ENCODE measurements at places on chromosomes 2 and 18.

DNA sequence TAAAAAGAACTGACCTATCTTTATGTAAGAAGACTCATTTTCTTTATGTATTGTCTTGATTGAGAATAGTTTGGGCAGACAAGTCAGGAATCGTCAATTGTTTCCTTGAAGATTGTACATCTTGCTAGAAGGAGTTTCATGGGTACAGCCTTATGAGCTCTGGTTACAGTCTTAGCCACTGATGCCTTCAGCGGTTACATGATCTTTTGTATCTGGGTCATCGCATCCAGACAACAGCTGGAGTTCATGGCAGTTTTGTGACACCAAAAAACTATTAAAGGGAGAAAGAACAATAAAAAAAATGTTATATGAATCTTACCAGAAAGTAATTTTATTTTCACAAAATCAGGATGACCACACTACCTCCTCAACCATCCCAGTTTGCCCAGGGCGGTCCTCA is 520.5 kb upstream of the CDH7 start:
- no peak for DNase-seq

- DNase-seq, result no peak
These were observed 154.9 kb downstream of the ATAD2B start for GRCh38 chr2:23772056-23772455.

GRCh38 chr2:80151248-80151647 is 153.3 kb downstream of the LRRTM1 start:
- no peak for DNase-seq

DNA sequence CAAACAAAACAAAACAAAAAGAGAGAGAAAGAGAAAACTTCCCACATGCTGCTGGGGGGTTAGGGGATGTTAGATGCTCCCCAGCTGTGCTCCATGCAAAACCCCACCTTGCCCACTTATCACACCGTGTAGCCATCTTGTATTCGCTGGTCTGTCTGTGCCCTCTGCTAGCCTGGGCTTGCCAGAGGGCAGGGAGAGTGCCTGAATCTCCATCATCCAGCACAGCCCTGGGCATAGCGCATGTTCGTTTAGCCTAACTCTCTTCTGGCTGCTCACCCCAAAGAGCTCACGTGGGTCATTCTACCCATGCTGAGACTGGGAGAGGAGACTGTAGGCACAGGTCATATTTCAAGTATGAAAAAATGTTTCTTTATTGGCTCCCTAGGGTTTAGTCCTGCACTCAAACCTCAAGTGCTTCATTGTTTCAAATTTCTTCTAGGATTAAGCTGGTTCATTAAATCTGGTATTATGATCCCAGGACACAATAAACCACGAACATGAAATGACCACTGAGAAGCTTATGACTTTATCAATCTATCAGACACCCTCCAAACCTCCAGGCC is 100.5 kb downstream of the KCNF1 start:
- no peak for DNase-seq

DNA sequence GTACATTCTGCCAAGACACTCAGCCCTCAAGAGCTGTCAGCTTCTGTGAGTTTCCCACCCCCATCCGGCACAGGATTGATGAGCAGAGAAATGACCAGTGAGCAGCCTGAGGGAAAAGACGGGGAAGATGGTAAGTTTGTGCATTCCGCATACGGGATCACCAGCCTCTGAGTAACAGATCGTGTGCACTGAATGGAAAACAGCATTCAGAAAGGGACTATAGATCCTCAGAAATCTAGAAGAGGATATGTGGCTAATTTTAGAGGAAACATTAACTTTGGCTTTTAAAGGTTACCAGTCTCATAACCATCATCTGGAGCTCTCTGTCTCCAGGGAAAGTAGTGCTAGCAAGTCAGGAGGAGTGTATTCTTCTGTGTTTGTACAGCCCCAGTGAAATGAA is 326.0 kb downstream of the TGIF1 start:
- no peak for DNase-seq

DNA sequence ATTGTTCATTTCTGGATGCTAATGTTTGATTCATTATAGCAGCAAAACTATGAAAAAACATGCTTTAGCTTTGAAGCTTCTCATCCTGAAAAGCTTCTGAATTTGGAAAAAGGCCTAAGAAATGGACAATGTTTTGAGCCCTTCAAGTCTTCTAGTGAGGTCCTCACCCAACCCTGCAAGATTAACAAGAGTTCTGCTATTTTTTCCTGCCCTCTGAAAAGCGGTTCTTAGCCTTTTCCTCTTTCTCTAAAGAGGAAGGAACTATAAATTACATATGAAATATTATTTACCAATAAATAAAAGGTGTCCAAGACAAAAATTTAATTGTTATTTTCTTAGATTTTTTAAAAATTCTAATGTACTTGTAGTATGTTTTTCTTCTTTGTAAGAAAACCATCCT is 19.9 kb upstream of the CDH19 start:
- no peak for DNase-seq

GRCh38 chr2:30261695-30262211 is 30.4 kb downstream of the LBH start:
- DNase-seq, result no peak

DNA sequence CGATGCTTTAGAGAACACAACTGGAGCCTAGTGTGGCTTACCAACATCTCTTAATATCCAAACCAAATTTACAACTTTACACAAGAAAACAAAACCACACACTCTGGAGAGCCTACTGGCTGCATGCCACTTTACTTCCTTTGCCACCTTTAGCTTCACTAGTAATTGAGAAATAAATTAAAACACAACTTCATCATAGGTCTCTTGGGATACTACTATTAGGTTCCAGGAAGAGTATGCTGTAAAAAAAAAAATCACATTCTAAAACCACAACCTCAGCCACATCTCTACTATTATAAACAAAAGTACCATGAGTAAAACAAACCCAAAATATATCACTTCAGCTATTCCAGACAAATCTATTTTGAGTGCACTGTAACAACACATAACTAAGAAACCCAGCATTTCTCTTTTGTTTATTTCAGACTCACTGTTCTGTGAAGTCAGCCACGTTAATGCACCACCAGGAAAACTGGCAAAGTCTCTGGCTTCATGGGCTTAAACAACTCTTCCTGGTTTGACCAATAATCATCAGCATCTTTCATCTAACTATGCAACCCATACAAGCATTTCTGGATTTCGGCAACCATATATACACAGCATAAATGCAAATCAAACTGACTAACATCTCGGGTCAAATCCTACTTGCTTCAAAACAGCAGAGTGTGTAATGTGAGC is 59.1 kb downstream of the REV1 start:
- DNase-seq, result no peak

DNA sequence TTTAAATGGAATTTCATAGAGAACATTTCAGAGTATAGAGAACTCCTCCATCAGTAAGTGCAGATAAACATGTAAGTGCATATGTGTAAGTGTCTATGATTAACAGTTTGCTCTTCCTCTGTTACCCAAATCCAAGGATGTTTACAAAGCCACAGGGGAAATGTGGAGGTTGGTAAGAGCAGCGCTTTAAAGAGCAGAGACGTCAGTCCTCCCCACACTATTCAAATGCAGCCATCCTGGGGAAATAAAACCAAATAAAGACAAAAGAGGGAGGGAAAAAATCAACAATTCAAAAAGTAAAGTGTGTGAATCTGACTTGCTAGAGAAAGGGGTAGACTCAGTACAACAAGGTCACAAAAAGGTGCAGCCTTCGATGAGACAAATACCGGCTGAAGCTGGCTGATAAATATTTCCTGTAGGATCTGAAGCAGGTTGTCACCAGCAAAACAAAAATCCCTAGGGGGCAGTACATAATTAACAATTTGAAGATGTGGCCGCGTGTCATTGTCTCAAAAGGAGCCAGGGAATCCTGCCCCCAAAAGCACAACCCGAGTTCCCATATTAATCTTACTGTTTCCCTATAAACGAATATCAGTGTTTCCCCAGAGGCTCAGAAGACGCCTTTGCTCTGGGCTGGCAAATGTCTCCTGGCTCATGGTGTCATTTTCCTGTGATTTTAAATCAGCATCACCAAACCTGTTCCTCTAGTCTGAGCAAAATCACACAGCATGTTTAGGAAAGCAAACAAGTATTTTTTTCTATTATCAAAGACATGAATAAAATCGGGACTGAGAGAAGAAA is 216.5 kb downstream of the CDCA7 start:
- no peak for DNase-seq

- no peak for DNase-seq
These were observed 256.7 kb upstream of the SETBP1 start for GRCh38 chr18:44423814-44424644.

GRCh38 chr2:100136310-100136709 is 6.1 kb downstream of the AFF3 start:
- DNase-seq, result no peak

DNA sequence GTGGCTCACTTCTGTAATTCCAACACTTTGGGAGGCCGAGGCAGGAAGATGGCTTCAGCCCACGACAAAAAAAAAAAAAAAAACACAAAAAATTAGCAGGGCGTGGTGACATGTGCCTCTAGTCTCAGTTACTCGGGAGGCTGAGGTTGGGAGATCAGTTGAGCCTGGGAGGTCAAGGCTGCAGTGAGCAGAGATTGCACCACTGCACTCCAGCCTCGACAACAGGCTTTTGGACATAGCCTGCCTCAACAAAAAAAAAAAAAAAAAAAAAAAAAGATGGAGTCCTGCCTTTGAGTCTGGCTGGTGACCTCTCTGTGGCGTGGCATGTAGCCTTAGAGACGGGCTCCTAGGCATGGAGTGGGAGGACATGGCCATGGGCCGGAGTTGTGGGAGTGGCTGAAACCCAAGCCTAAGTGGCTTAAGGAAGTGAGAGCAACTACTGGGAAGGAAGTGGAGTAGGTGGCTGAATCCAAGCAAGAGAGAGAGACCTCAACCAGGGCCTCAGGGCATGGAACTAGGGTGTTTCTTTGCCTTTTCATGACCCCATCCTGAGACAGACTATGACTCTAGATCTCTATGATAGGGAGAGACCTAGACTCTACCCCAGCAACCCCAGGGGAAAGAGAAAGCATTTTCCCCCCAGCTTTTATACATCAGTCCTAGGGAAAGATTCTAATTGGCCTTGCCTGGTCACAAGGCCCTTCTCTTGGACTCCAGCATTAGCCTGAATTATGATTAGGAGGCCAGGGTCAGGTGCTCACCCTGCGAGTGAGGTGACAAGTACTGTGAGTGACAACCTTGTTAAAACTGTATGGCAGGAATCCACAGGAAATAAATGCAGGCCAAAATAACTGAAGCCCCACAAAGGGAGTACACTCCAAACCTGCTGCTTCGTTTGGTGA is 34.2 kb downstream of the NPAS2 start:
- no peak for DNase-seq

DNA sequence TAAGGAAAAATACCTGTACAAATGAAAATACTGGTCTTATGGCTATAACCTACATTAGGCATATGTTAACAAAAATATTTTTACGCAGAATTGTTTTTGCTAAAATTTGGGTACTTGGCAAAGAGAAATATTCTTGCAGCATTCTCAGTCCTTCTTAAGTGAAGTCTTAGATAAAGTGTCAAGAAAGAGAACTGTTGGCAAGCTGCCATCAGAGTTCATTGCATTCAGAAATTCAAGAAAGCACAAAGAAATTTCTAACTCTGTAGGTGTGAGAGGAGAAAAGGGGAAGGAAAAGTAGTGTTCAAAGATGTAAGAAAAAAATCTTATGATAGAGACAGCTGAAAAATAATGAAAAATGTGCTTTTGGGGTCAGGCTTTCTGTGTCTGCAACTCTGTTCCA is 86.7 kb downstream of the IRS1 start:
- no peak for DNase-seq

GRCh38 chr18:32355896-32356295 is 114.8 kb downstream of the GAREM1 start:
- DNase-seq, result no peak

DNA sequence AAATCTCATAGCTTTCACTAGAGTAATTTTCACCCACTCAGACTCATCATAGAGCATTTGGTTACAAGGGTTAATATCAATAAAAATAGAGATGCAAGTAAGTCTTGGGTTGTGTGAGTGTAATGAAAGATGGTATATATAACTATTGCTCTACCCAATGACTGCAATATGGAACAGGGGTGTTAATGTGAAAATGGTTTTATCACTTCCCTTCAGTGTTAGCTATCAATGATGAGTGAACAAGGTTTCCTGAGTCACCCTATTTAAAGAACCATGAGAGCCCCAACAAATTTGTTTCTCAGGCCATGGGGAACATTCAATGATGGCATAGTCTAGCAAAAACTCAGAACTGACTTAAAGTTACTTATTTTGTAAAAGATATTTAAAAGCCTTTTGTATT is 1133.6 kb upstream of the ZEB2 start:
- DNase-seq, result no peak

DNA sequence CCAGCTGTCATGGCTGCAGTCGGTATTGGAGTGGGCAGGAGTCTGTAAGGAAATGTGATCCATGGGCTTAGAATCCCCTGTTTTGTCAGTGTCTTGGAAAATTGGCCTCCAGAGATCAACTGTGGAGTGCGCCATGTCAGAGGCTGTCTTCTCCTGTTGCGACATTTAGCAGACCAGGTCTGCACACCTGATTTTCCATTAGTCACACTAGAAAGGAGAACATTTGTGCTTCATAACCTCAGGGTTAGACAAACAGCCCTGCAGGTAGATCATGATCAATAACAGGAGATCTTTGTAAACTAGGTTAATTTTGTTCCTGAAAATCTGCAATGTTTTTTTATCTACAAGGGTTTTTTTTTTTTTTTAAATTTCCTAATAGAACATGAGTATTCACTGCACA is 28.0 kb downstream of the LDLRAD4 start:
- no peak for DNase-seq

DNA sequence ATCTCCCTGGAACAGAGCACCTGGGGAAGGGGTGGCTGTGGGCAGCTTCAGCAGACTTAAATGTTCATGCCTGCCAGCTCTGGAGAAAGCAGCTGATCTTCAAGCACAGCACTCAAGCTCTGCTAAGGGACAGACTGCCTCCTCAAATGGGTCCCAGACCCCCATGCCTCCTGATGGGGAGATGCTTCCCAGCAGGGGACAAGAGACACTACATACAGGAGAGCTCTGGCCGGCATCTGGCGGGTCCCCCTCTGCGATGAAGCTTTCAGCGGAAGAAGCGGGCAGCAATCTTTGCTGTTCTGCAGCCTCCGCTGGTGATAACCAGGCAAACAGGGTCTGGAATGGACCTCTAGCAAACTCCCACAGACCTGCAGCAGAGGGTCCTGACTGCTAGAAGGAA is 294.8 kb downstream of the RND3 start:
- no peak for DNase-seq

GRCh38 chr2:235496239-235496621 is 2.4 kb downstream of the AGAP1 start:
- DNase-seq, result no peak

DNA sequence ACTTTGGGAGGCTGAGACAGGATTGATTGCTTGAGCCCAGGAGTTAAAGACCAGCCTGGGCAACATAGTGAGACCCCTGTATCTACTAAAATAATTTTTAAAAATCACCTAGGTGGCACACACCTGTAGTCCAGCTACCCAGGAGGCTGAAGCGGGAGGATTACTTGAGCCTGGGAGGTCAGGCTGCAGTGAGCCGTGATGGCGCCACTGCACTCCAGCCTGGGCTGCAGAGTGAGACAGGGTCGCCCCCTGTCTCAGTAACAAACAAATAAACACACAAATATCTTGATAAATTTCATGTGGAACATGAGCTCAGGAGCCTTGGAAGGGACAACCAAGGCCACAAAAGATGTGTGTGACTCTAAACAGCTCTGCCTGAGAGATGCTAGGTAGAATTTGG is 11.7 kb upstream of the ANKRD53 start:
- no peak for DNase-seq
